NCI-H1105 treated with DMSO at 0.1 percent for 48 hours (cell line): ENCODE measurements at places on chromosomes 3 and 15.
A peak's percentile ranks its signal among the peaks of the same experiment; 100 is the strongest.

DNA sequence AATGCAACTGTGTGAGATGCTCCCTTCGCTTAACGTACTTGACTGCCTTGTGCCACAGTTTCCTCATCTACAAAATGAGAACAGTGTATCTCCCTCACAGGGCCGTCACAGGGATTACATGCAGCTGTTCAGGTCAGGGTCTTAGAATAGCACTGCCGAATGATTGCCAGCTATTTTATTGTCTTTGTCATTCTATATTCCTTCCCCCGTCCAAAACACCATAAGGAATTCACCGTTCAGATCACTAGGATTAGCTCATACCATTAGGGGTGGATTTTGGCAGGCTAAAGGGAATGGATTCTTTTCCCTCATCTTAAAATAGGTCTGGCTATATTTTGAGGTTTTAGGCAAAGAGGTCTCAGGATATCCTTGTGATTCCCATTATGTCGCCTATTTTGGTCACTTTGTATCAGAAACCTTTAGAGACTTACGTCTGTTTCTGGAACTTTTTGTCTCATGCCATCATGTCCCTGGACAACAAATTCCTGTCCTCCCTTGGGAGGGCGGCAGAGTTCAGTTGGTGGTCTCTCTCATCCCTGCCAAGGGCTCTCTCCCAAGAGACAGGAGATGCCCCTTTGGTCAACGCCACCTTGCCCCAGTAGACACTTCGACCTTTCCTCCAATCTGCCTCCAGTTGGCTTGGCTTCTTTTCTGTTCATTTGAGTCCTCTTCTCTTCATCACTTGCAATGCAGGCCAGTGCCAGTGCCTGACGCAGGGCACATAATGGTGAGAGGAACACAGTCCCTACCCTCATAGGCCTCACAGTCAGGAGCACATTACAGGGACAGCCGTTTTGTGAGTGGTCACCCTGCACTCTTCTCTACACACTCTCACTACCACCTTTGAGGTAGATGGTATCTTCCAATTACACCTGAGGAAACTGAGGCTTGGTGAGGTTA lies 171.6 kb upstream of the BHLHE40 start:
- no peak for DNase-seq

GRCh38 chr3:158532099-158532734 lies 38.8 kb upstream of the MLF1 start:
- peak; percentile 82 for DNase-seq

- peak; percentile 81 for DNase-seq
These were observed 92.8 kb downstream of the GOLIM4 start for GRCh38 chr3:168002786-168003368.

DNA sequence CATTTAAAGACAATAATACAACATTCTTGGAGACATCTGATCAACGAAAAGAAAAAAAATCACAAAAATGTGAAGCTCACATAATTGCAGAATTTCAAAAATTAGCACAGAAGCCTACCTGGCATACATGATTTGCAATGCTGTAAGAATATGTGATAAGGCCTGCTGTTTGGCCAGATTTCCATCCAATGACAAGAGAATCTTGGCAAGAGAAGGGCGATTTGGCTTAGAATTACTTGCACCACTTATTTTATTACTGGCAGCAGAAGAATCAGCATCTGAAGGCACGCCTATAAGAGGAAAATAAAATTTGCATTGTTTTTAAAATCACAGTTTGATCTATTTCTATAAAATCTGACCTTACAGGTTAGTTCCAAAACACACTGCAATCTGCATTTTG lies 70.3 kb upstream of the OCA2 start:
- DNase-seq = peak; percentile 5

- DNase-seq = peak; percentile 14
These were observed 7.9 kb downstream of the VGLL4 start for GRCh38 chr3:11635680-11636393.

DNA sequence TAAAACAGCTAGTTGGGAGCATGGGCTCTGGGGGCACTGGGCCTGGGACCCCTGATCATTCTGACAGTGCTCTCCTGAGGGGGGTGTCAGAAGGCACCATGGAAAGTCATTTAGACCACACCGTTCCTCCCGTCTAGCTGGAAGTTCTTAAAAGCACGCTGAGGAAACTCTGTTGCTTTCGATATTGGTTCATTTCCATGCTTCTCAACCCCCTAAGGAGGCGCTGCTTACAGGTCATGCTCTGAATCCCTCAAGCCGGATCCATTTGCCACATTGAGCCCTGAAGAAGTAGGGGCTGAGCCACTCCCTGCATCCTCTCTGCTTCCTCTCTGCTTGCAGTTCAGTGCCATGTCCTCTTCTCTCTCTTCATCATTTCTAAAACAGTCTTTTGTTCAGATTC lies 187.2 kb downstream of the CACNA2D3 start:
- no peak for DNase-seq

DNA sequence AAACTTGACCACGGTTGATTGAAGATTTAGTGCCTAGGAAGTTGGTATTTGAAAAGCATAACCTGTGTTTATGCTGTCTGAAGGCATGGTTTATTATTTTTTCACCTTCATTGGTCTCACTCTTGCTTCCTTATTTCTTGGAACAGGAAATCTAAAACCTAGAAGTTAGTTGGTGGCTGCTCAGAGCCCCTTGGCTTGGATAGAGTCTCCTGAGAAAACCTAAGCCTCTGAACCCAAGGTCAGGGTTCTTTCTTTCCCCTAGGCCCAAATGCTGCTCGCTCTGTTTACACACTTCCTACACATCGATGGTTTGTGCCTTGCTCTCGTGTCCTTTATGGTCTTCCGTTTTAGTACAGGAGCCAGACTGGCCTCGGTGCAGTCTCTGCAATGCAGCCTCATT lies 82.2 kb downstream of the TRAK1 start:
- no peak for DNase-seq

- DNase-seq = no peak
These were observed 50.4 kb upstream of the MYZAP start for GRCh38 chr15:57541271-57541670.

DNA sequence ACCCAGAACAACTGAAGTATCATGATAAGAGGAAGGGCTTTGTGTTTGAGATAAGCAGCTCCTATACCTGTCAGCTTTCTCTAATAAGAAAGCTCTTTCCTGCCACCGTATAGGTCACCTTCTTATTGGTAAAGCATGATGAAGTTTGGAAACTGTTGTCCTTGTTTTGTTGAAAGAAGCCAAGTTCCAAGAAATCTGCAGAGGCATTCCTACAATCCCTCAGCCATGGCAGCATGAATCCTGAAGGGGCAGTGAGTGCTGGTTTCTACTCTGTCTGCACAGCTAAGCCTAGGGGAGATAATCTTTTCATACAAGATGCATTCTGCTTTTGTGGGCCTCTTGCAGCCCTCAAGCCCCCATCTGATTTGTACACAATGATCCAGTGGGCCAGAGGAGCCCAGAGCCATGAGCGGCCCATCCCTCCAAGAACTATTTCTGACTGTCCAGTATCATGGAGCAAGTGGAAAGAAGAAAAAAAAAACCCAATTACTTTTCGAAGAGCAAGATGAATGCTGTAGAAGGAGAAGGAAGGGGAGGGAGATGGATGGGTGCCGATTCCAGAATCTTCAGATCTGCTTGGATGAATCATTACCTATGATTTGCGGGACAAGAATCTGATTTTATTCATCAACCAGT lies 1.9 kb upstream of the THBS1 start:
- DNase-seq = no peak

- DNase-seq = no peak
These were observed 29.0 kb upstream of the NR2C2 start for GRCh38 chr3:14918356-14918860.

GRCh38 chr3:107988460-107989175 lies 102.2 kb downstream of the CD47 start:
- DNase-seq = no peak

DNA sequence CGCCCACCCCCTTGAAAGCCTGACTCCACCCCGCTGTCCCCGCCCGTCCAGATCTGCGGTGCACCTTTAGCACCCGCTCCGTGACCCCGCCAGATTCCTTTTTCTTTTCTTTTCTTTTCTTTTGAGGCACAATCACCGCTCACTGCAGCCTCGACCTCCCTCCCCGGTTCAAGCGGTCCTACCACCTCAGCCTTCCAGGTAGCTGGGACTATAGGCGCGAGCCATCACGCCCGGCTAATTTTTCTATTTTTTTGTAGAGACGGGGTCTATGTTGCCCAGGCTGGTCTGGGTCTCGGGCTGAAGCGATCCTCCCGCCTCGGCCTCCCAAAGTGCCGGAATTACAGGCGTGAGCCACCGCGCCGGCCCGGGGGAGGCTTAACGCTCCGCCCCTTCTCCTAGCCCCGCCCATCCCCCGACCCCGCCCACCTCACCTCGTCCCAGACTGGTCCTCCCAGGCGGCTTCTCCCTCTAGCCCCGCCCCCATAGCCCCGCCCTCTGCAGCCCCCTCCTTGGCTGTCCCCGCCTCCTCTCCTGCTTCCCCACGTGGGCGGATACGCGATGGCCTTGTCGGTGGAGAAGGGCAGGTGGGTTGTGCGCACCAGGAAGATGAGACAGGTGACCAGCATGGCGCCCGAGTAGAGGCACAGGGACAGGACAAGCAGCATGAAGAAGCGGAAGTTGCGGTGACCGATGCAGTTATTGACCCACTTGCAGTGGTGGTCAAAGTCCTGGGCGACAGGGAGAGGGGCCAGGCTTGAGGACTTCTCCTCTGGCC lies 3.2 kb downstream of the ZDHHC19 start:
- DNase-seq = no peak
